AML-193 (cell line): ENCODE measurements at places on chromosomes 2 and 18.

- no peak for DNase-seq
Observed at GRCh38 chr18:61475931-61476330, 142.7 kb downstream of the CDH20 start.

DNA sequence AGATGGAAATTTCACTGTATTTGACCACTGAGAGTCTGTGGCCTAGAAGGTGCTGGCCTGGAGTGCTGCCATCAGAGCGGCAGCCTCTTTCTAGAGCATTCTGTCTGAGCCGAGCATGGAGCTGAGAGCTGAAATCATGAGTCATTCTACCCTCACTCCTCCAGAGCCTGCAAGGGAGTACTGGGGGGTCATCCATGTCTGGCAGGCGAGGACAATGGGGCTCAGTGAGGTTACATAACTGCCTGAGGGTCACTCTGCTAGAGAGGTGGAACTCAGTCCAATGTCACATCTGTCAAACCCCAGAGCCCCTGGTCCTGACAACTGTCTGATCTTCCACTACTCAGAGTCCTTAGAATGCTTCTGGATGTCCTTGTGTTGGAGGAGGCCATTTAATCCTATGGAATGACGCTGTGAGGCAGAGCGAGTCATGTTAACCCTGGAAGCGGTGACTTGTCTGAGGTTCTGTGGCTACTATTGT is 65.3 kb downstream of the HAUS1 start:
- DNase-seq, result no peak

DNA sequence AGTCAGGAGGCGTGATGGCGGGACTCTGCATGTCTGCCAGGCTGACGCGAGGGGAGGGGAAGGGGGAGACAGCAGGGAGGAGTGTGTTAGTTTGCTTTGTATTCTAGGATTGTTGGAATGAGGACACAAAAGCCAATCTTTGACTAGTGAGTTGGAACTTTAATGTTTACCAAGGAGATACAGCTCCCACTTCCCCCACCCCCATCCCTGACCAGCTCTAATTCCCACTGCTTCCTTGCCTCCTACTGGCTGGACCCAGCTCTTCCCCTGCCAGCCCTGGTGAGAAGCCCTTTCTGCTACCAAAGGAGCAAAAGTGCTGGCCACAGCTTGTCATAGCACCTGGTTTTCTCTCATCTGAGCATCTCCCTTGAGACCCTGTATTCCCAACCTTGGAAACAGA is 84.5 kb downstream of the CELF4 start:
- no peak for DNase-seq

- DNase-seq, result no peak
Observed at GRCh38 chr18:75130591-75131328, 78.2 kb downstream of the PTGR3 start.

DNA sequence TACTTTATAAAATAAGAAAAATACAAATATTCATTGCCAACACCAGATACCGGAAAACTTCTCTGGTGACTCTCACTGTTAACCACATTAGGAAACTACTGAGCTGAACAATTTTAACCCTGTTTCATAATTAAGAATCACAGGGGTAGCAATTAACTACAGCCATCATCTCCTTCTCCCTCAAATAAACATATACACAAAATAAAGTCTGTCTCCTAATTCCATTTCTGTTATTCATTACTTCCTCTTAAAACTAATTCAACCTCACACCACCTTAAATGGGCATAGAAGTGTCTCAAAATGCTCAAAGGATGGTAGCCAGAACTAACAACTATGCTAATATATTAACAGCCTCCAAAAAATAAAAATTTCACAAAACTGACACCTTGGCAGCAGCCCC is 60.7 kb downstream of the ACVR1 start:
- DNase-seq, result no peak

DNA sequence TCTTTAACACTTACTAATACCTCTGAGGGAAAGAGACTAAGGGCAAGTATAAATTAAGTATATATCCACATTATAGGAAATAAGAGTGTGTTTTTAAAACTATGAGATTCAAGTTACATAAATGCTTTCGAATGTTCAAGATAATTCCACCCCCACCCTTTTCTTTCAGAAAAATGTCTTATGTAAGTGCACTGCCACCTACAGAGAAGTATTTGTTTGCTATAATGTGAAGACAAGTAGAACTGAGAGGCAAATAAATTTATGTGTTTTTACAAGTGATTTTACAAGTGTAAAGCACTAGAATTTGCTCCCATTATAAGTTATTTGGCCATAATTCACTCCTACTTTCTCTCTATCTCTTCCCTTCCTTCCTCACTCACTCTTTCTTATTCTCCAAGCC is 99.9 kb upstream of the CRACDL start:
- DNase-seq, result no peak
